AG04449 (cell line): ENCODE measurements at places on chromosomes 3 and 15.

DNA sequence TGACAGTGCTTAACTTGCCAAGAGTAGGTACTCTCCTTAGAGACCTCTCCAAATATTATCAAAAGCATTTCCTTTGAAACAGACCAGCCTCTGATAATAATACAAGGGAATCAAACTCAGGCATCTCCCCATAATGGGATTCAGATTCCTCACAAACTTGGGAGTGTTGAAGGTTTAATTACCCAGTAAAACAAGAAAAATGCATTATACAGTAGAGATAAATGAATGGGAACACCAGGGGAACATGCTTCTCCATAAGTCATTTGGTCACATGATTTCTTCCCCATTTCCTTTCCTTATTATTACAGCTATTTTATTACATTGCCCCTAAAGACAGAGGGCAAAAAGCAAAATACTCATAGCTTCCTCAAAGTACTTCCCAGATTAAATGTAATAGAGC lies 325.0 kb upstream of the CDIN1 start:
- no peak for DNase-seq

DNA sequence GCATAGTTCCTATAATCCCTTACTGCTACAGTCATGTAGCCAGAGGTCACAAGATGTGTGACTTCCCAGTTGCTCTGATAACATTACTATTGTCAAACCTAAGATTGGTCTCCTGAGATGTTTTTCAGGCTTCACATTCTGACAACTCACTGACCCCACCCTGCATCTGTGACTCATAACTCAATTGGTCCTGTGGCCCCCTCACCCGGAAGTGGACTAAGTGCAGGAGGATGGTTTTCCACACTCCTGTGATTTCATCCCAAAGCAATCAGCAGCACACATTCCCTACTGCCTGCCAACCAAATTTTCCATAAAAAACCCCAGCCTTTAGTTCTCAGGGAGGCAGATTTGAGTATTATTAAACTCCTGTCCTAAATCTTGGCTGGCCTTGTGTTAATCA lies 564.9 kb upstream of the ZNF385D start:
- no peak for DNase-seq

DNA sequence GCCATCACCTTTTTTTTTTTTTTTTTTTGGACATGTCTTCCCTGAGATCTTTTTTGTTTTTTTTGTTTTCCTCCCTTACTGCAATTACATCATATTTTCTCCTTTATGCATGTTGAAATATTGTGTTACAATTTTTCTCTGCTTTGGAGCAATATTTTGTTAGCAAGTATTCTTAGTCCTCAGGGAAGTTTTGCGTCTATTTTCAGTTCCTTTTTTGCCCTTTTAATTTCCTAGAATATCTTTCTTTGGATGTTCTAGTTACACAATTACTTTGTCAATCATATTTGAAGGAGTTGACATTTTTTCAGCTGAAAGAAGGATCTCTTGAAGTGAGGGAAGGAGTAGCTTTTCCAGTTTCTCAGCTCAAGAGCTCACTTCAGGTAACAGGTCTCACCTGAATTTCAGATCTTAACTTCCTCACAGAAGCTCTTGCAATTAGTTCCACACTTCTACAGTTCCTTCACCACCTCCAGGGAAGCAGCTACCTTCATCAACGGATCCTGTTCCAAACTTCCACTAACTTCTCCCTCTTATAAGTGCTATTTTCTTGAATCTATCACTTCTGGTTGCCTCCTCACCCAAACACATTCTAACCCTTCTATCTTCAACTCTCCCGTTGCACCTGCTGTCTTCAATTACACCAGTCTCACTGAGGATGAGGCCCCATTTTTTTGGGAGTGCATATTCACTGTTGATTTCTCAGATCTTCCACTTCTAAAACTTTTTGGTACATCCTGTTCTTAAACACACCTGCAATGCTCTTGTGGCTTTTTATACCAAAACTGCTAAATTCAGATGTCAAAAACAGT lies 57.8 kb upstream of the CPOX start:
- DNase-seq: no peak

DNA sequence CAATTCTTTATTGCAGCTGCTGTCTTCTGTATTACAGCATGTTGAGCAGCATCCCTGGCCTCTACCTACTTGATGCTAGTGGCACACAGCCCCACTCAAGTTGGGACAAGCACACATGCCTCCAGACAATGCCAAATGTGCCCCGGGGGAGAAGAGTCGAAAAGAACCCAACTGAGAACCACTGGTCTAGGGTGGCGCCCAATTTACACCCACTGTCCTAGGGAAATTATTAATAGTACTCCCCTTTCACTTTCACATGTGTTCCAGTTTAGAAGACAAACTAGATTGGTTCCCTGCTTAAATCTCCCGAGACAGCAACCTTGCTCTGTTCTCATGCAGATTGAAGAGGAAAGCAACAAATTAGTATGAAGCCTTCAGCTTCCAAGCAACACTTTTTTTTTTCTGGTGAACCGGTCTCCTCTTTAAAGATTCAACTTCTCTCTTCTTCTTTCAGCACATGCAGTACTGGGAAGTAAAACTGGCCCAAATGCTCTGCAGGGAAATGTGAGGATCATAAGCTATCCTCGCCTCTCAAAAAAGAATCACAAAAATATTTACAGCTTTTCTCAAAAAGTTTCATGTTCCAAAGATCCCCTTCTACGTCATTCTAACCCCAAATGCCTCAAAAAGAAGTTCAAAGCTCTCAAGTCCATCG lies 823.9 kb upstream of the CFAP20DC start:
- DNase-seq: no peak

DNA sequence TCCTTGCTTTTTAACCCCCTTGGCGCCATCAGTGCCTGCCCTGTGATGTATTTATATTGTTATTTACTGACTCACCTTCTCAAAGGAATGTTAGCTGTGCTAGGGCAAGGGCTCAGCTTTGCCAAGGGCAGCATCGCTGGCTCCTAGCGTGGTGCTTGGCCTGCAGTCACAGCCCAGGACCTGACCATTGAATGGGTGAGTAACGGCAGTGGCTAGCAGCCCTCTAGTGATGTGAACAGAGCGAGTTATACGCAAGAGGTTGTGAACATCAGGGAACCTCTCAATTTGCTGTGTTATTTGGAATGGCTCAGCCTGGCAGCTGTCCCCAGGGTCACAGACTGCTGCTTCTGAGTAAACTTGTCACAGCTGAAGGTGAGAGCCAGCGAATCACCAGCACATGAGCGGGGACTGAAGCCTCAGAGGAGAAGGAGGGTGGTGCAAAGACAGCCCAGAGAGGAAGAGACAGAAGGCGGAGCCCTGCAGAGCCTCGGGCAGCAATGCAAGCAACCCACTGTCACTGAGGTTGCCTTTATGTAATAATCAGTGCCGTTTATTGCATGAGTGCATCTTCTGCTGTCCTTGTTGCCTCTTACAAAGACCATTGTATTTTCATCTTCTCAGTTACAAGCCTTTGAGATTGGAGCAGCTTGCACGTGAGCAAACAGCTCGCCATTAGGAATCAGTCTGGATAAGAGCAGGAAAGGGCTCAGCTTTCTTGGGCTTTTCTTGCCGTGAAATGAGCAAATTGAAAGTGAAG lies 158.3 kb downstream of the SLCO3A1 start:
- no peak for DNase-seq
